ENCODE measurements at places on chromosomes 2 and 18.
A peak's percentile ranks its signal among the peaks of the same experiment; 100 is the strongest.

DNA sequence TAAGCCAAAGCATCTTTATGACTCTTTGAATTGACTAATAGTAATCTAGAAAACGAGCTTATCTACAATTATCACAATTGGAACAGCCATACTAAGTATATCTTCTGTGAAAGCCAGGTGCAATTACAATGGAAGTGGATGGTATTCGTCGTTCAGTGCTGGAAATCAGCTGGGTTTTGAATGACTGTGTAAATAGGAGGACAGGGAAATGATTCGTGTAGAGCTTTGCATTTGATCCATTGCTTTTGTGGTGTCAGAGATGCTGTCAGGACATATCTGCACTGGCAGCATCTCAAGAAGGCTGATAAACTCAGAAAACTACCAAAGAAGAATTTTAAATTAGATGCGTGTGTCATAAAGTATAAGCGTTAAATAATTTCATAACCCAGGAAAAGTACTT, 187.1 kb downstream of the ZNF407 start:
- no peak for DNase-seq

GRCh38 chr2:207132019-207132418, 33.7 kb downstream of the KLF7 start:
- DNase-seq: no peak

DNA sequence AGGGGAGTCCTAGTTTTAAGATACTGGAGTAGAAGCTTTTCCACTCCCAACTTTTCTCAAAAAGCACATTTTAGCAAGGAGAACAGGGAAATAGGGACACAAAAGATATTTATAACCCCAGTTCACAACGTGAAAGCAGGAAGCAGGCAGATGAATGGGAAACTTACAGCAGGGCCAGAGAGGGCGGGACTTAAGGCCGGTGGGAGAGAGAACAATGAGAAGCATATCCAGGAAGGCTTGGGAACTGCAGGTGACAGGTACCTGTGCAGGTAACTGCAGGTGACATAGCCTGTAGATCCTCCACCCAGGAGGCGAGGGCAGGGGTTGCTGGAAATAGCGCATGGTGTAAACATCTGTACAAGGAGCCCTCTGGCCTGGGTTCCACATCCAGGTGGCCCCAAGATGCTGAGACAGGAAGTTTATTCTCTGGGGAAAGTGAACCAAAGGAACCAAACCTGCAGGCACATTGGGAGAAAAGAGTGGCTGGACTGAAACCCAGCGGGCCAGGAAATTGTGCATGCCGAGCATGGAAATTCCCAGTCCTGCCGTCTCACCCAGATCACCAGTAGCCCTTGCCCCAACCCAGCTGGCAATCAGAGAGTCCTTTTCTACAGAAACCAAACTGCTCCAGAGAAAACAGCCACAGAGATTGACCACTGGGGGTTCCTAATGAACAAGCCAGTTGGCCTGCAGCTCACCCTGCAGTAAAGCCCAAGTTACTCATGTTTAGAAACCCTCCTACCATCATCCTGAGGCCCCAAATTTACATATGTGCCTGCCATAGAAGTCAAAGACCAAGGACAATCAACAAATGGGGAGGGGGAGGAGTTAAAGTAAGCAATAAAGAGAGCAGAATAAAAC, 24.3 kb upstream of the COL6A3 start:
- no peak for DNase-seq

DNA sequence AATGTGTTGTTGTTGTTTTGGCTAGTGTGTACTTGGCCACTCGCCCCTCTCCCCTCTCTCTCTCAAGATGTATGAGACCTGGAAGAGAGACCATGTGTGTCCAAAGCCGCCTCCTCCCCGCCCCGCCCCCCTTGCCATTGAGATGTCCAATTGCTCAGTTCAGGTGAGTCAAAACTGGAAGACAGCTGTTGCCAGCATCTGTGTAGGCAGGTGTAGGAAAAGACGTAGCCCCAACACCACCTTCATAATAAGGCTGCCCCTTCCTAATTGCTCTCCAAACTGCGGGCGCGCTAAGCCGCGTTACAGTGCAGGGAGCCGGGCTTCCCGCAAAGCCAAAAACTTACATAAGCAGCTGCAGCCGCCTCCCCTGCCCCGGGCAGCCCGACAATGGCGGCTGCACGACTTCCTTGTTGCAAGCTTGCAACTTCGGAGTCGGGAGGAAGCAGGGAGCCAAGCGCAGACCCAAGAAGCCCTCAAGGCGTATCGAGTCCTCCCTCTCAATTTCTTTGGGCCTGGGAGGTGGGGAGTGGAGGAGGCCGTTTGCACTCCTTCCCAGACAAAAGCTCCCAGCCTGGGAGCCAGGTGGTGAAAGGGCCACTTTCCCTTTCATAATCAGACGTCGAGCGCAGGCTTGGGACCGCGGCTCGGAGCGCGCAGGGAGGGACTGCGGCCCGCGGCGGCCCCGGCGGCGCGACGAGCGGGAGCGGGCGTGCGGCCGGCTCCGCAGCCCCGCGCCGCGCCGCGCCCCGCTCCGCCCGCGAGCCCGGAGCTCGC, 882 bp downstream of the ZBTB14 start:
- no peak for DNase-seq

GRCh38 chr2:237673130-237674001, 46.0 kb downstream of the LRRFIP1 start:
- DNase-seq: no peak

- no peak for DNase-seq
Measured at GRCh38 chr2:15647622-15648590, 56.2 kb downstream of the DDX1 start.

DNA sequence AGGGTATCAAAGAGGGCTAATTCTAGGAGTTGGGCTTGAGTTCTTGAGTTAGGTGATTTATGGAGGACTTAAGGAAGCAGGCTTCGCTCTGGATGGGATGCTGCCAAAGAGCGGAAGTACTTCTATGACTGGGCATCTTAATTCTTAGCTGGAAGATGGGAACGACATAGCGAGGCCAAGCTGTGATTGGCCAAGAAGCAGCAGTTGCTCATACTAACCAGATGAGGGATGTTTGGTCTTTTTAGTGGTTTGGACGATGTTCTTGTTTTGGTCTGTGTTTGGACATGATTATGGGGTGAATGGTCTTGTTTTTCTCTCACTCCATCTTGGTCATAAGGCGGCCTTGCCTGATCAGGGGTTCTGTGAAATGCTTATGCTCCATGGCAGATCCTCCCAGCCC, 133.7 kb downstream of the MSH2 start:
- DNase-seq: no peak

- no peak for DNase-seq
Measured at GRCh38 chr2:174059178-174059883, 94.2 kb upstream of the SP3 start.

GRCh38 chr2:165044505-165045303, 89.4 kb upstream of the SLC38A11 start:
- DNase-seq: peak; percentile 39

DNA sequence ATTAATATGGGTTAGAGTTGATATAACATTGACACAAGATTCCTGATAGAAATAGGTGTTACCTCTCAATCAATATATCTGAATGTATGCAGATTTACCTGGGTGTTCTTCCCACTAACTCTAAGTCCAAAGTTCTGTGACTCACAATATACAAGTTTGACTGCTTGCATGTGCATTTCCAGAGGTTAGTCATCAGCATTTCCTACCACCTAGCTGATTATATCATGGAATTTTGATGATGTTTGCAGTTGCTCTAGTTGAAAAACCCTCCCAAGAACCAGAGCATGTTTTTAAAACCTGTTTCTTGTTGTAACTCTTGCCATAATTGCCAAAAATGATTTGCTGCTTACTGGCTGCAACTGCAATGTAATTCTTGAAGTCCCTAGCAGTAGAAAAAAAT, 15.0 kb upstream of the DSG1 start:
- no peak for DNase-seq

DNA sequence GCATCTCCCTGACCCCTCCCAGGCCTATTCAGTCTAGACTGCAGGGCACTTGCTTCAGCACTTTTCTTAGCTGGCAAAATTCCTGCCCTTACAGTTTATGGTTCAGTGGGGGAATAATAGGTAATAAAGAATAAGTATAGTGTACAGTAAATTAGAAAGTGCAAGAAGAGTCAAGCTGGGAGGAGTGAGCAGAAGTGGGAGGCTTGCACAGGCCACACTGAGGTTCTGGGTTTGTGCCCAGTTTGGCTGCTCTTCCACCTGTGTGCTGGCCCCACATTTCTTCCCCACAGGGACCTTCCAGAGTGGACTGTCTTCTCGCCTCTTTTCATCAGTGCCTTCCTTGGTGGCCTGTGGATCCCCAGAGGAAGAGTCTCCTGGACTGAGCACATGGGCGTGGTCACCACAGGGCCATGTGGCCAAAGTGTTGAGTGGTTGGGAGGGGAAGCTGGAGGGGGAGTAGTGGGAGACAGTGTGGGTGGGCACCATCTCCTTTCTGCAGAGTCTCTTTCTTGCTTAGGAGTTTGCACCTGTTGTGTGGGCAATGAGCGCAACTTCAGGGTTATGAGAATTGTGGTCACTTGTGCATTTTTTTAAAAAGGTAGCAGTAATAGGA, 128.6 kb upstream of the ZSWIM2 start:
- DNase-seq: no peak

DNA sequence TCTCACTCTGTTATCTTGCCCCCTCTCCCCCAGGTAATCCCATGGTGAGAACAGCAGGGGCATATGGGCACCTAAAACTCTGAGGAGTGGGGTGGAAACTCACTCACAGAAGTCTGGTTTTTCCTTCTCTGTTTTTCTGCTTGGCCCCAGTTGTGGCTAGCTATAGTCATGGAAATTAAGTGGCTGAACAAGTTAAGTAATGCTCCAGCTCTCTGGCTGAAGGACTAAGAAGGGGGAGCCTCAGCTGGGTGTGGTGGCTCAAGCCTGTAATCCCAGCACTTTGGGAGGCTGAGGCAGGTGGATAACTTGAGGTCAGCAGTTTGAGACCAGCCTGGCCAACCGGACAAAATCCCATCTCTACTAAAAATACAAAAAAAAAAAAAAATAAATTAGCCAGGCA, 261.0 kb downstream of the TPGS2 start:
- DNase-seq: no peak

GRCh38 chr2:181407171-181407570, 50.0 kb upstream of the ITGA4 start:
- DNase-seq: no peak

GRCh38 chr18:35842536-35842935, 129.9 kb upstream of the RMP24 start:
- no peak for DNase-seq

GRCh38 chr2:22360735-22361374, 1024.1 kb upstream of the KLHL29 start:
- no peak for DNase-seq

DNA sequence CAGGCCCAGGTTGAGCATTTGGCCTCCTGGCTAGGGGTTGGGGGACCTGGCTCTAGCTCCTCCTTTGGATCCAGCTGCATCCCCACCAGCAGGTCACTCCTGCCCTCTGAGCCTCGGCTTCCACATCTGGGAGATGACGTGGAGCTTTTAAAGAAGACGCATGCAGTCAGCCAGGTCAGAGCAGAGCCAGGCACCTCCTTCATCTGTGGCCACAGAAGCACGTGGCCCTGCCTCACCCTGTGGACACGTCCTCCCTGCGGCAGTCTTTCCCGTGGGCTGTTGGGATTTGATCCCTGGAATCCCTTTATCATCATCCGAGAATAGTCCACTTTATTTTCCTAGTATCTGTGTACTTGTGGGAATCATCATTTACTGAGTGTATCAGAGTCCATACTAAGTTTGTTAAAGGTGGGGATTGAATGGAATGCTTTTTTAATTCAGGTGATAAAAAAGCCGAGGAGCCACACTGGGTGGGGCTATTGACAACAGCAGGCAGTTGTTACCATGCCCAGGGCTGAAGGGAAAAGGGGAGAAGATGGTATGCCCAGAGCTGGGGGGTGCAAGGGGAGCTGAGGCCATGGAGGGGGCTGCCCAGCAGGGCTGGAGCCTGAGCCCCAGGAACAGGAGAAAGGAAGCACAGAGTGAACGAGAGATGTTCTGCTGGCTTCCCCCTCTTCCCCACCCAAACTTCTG, 170.1 kb downstream of the LAMA1 start:
- no peak for DNase-seq

DNA sequence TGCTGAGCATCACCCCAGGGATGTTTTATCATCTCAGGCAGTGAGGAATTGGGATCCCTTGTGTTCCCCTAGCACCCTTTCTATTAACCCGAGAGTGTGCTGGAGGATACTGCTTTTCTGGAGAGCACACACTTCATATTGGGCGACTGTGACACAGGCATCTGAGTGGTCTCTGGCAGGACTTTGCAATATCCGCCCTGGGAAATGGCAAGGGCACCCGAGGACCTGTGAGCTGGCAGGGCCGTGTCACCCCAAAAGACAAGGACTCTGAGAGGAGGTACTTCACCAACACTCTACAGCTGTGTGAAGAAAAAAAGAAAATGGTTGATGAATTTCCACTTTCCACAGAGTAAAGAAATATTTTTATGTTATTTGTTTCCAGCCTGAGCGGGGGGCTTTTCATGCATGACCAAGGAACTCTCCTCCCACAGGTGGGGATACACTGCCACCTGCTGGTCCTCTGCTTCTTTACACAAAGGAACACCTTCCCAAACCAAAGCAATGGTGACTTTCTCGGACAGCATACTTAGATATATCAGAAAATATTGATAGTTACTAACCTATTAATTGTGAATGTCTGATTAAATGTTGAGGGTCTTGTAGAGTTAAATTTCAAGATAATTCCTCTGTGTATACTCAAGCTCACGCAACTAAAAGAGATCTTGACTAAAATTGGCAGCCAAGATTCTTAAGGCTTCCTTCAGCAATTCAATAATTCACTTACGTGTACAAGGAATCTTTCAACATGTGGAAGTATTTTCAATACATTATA, 45.9 kb upstream of the REG3G start:
- DNase-seq: peak; percentile 76

DNA sequence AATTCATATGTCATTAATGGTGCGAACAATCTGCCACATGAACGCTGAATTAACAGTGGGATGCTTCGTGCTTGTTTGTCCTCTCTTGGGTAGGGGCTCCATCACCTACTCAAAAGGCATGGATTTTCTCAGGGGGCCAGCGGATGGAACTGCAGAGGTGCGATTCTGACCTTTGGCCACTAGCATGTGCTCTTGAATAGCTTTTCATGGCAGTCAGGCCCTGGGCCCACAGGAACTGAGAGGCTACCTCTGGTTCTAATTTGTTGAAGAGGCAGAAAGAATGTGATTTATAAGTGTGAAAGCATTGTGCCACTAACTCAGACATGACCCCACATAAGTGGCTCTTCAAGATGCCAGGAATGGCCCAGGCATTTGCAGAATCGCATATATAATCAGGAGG, 283.2 kb downstream of the INSIG2 start:
- no peak for DNase-seq

DNA sequence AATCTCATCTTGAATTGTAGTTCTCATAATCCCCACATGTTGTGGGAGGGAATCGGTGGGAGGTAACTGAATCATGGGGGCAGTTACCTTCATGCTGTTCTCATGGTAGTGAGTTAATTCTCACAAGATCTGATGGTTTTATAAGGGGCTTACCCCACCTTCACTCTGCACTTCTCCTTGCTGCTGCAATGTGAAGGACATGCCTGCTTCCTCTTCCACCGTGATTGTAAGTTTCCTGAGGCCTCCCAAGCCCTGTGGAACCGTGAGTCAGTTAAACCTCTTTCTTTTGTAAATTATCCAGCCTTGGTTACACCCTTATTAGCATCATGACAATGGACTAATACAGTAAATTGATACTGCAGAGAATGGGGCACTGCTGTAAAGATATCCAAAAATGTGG, 57.9 kb downstream of the SCN7A start:
- DNase-seq: no peak

Measured in SK-N-MC (cell line).